ENCODE measurements at places on chromosomes 7 and 10.

- DNase-seq: peak; percentile 24
Observed at GRCh38 chr10:34655286-34656170, 159.6 kb downstream of the PARD3 start.

DNA sequence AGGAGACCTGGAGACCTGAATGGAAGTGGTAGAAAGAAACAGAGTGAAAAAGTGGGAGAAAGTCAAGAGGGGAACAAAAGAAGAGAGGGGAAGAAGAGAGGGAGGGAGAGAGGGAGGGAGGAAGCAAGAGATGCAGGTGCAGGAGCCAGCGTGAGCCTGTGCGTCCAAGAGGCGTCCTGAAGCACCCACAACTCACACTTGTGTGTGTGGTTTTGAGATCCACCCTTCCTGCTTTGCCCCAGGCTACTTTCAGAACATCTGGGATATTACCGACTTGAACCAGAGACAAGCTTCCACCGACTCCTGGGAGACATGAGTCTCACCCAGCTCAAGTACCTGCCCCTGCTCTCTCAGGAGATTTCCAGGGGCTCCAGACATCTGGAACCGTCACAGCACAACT is 9.8 kb downstream of the AFAP1L2 start:
- DNase-seq: no peak

- no peak for DNase-seq
Observed at GRCh38 chr10:1102831-1103230, 46.6 kb downstream of the WDR37 start.

DNA sequence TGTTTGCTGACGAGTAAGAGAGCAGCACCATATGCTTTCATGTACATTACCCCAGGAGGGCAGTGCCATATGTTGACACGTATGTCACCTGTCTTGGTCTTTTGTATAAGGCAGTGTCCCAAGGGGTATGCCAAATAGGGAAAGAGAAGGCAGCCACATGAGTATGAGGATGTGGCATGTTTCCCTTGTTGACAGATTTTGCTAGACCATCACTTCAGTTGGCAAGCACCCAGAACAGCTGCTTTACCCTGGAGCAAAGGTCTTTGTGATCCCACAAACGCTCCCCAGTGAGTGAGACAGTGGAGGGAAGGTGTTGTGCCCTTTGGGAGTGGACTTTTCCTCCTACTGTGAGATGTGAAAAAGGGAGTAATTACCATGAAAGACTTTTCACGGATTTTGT is 350.1 kb downstream of the ETV1 start:
- DNase-seq: no peak

GRCh38 chr7:84002348-84002747 is 192.2 kb downstream of the SEMA3A start:
- DNase-seq: no peak

DNA sequence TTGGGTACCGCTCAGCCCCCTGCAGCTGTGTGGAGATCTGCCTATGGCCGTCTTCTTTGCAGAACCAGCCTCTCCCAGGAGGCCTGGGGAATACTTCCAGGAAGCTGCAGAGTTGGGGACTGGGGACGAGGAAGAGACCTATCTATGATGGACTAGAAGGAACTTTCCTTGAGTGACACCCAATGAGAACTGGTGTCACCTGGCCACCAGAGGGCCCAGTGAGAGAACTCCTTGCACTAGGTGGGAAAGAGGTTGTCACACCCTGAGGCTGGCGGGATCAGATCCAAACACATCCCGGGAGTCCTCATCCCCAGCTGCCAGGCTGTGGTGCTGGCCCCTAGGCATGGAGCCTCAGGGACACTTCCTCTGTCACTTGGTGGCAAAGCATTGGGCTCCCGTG is 4.9 kb upstream of the GRID2IP start:
- DNase-seq: no peak

DNA sequence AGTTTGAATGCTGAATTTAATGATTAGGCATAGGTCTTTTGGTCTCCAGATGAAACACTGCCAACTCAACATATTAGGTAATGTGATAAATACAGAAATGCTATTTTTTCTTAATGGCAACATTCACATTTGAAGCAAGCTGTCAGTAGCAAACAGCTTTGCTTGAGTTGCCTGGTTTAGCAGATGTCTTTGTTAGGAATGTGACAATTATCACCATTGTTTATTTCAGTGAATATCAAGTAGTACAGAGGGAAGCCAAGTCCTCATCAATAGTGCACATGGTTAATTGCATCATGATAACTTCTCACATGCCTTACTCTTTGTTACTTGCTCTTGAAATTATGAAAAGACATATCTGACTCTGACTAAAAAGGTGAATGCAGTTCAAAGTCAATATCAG is 23.7 kb upstream of the SEPTIN7 start:
- no peak for DNase-seq

DNA sequence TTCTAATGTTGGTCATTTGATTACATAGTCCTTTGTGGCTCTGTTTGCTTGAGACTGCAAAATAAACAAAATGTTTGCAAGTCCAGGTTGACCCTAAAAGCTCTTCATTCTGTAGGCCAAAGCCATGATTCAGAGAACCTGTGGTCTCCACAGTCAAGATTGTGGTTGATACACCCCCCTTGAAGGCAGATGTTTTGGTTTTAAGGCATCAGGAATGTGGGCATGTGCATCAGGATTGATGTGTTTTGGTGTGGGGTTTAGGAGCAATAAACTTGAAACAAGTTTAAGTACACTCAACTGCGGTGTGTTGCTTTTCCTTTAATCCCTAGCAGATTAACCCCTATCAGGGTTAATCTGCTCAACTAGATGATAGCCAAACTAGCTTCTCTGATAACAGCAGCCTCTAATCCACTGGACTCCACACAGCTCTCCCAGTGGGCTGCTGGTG is 379.1 kb upstream of the GALNT17 start:
- DNase-seq: no peak

DNA sequence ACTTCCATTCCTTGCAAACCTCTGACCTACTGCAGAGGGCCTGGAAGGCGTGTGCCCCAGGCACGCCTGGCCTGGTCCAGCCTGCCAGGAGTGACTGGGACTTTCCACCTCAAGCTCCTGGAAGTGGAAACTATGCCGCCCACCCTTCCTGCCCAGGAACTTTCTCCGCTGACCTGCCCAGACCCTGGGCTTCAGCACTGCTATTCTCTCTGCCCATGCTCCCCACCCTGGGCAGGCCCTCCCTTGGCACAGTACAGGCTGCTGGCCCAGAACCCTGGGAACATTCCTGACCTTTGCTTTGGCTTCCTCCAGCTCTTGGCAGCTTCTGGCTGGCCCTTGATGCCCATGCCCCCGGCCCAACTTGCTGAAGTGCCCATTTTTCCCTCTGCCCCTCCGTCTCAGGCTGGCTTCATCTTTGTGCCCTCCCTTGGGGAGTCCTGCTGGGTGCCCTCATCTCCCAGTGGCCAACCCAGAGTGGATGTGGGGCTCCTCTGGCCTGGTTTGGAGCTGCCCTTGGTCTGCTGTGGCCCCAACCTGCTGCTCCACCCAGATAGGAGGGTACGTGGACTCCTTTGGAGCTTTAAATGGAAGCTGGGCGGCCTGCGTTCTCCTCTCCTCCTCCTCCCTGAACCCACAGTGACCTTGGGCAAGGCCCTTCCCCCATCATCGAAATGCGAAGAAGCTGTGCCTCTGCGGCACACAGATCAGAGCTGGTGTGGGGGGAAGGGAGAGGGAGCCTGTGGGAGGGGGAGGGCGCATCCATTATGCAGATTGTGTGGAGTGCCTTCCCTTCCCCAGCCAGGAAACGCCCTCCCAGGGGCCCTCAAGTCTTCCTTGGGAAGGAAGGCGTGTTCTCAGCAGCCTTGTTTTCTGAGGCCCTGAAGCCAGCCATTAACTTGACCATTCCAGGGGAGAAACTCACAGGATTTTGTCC is 3.4 kb downstream of the MMRN2 start:
- no peak for DNase-seq

- no peak for DNase-seq
Observed at GRCh38 chr10:103467406-103467805, 8.7 kb upstream of the CALHM1 start.

DNA sequence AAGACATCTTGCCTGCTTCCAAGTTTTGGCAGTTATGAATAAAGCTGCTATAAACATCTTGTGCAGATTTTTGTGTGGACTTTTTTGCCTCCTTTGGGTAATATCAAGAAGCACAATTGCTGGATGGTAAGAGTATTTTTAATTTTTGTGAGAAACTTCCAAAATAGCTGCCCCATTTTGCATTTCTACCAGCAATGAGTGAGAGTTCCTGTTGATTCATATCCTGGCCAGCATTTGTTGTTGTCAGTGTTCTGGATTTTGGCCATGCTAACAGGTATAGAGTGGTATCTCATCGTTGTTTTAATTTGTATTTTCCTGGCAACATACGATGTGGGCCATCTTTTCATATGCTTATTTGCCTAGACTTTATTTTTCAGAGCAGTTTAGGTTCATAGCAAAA is 53.9 kb downstream of the BTAF1 start:
- DNase-seq: no peak

GRCh38 chr10:113550365-113550764 is 2.5 kb upstream of the HABP2 start:
- no peak for DNase-seq

- DNase-seq: no peak
Observed at GRCh38 chr7:73569042-73569608, 9.3 kb downstream of the TBL2 start.

- DNase-seq: peak; percentile 80
Observed at GRCh38 chr10:69051303-69051702, 36.6 kb upstream of the SRGN start.

Data from HL-60 (cell line).